ENCODE measurements at places on chromosomes 2 and 18.

- H3K4me1 ChIP-seq = no peaks in the 10 kb centered on the region
- H3K27ac ChIP-seq = no peak overlapping the region
- H3K36me3 ChIP-seq = no peaks in the 10 kb centered on the region
- H3K27me3 ChIP-seq = no peaks in the 10 kb centered on the region
- no peak overlapping the region for H3K4me3 ChIP-seq
These were observed 7.3 kb upstream of the LMAN2L start for GRCh38 chr2:96747061-96747617.

GRCh38 chr2:37767046-37767445, 95.6 kb upstream of the CDC42EP3 start:
- H3K36me3 ChIP-seq = peaks cover 3% of the 10 kb centered on the region
- no peak for DNase-seq
- H3K4me1 ChIP-seq = no peaks in the 10 kb centered on the region
- H3K27ac ChIP-seq = no peak overlapping the region

DNA sequence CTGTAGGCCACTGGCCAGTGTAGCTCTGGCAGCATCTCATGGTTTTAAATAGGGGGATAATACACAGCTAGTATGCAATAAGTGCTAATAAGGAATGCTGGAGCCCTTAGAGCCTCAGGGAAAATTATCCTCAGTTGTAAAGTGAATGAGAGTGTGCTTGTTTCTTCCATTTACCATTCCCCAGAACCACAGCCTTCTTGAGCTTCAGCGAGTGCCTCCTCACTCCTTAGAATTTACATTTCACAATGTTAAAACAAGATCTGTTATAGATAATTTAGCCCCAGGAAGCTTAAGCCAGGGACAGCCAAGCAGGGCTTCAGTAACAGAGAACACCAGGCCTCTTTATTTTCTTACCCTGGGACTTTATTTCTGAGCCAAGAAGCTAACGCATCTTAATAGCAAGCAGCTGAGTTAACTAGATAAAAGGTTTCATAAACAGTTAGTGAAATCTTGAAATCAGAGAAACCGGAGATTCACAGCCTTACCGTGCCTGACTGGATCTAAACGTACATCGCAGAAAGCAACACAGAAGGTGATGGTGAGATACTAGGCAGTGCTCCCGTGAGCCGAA, 535.2 kb downstream of the TDRD15 start:
- no peak overlapping the region for H3K27ac ChIP-seq
- H3K4me1 ChIP-seq = no peaks in the 10 kb centered on the region
- no peaks in the 10 kb centered on the region for H3K36me3 ChIP-seq
- H3K4me3 ChIP-seq = no peak overlapping the region

DNA sequence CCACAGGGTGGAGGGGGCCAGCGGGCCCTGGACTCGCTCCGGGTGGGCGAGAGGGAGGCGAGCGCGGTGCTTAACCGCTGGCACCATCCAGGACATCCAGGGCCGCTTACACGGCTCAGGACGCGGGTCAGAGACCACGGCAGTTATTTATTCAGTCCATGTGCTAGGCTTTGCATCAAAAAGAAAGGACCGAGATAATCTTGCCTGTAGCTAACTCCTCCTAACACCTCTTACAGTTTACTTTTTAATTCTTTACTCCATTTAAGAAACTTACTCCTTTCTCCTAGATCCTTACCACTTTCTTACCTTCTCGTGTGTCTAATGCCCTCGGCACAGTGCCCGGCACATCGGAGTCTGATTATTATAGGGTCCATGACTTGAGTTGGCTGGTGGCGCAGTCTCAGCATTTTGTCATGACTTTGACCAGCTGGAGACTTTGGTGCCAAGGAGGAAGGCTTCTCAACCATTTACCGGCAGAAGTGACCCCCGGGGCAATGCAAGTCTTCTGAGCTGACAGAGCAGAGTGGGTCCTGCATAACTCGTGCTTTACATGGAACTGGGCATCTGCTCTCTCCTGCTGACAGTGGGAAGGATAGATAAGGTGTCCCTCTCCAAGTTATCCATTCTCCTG, 503 bp downstream of the ANXA4 start:
- H3K36me3 ChIP-seq = peaks cover 9% of the 10 kb centered on the region
- H3K27ac ChIP-seq = peak overlapping the region; percentile 91
- peaks cover 38% of the 10 kb centered on the region for H3K4me1 ChIP-seq
- no peak for DNase-seq
- H3K4me3 ChIP-seq = peak overlapping the region; percentile 93
- H3K27me3 ChIP-seq = no peaks in the 10 kb centered on the region

DNA sequence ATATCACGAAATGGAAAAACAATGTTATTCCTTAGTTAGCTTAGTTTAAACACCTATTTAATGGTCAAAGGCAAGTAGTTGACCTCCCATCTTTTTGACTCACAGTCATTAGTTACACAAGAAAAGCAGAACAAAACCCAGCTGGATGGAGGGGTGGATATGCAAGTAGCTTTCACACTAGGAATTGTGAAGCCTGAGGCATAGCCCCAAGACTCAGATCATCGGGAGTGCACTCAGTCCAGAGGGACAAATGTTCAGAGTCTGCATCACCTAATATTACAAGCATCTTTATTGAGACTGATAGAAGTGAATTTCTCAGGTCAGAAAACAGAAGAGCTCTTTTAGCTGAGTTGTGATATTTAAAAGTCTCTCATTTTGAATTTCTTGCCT, 15.5 kb upstream of the CPS1 start:
- DNase-seq = no peak
- H3K27ac ChIP-seq = no peak overlapping the region
- H3K36me3 ChIP-seq = no peaks in the 10 kb centered on the region
- H3K4me1 ChIP-seq = no peaks in the 10 kb centered on the region
- no peak overlapping the region for H3K4me3 ChIP-seq
- H3K27me3 ChIP-seq = peaks cover 29% of the 10 kb centered on the region

DNA sequence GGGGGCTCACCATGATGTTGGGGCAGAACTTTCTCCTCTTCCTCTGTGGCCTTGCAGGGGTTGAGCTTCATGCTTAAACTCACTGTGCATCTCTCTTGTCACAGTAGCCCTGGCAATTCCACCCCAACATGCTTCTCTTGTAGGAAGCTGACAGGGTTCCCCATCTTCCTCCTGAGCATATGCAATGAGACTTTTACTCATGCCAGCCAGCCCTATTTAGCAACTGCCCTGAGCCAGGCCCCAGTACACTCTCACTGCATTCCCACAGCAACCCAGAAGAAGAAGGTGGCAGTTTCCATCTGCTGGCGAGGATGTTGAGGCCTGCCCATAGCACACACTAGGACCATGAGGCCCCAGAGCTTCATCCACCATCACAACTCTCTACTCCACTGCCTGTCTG, 72.2 kb upstream of the TEX51 start:
- H3K4me3 ChIP-seq = no peak overlapping the region
- DNase-seq = no peak
- H3K27me3 ChIP-seq = peaks cover 48% of the 10 kb centered on the region
- H3K36me3 ChIP-seq = no peaks in the 10 kb centered on the region
- H3K4me1 ChIP-seq = no peaks in the 10 kb centered on the region

DNA sequence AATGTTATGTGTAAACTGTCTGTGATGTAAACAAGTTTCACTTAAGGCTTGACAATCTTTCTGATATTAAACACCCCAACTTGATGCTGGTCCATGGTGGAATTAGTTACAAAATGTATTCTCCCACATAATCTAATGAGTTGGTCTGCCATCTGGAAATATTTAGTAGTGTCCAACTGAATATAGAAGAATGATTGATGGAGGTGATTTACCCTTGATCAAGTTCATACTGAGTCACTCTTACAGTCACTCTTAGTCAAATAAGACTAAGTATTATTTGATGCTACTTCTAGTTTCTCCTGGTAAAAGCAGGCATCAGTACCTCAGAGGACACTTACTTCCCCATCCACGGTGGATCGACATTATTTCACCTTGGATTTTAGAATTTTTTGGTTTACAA, 198.1 kb downstream of the SATB2 start:
- H3K4me3 ChIP-seq = no peak overlapping the region
- H3K27me3 ChIP-seq = no peaks in the 10 kb centered on the region
- no peak overlapping the region for H3K27ac ChIP-seq
- no peak for DNase-seq

GRCh38 chr2:240556553-240557100, 1.2 kb downstream of the ANKMY1 start:
- peak; percentile 64 for DNase-seq
- peaks cover 22% of the 10 kb centered on the region for H3K36me3 ChIP-seq
- no peaks in the 10 kb centered on the region for H3K27me3 ChIP-seq
- H3K4me3 ChIP-seq = peak overlapping the region; percentile 33
- H3K4me1 ChIP-seq = peaks cover 37% of the 10 kb centered on the region
- peak overlapping the region; percentile 71 for H3K27ac ChIP-seq

DNA sequence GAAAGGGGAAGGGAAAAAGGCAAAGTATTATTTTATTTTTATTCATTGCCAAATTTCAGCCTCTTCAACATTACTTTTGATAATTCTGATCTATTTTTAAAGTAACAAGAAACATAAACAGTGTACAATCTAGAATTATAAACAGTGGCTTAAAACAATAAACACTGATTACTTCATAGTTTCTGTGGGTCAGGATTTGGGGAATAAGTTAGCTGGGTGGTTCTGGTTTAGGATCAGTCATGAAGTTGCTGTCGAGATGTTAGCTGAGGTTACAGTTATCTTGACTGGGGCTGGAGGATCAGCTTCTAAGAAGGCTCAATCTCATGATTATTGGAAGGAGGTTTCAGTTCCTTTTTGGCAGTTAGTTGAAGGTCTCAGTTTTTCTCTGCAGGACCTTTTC, 109.2 kb downstream of the SCN2A start:
- H3K27ac ChIP-seq = no peak overlapping the region
- H3K36me3 ChIP-seq = no peaks in the 10 kb centered on the region
- no peak for DNase-seq
- peaks cover 11% of the 10 kb centered on the region for H3K27me3 ChIP-seq
- H3K4me3 ChIP-seq = no peak overlapping the region

DNA sequence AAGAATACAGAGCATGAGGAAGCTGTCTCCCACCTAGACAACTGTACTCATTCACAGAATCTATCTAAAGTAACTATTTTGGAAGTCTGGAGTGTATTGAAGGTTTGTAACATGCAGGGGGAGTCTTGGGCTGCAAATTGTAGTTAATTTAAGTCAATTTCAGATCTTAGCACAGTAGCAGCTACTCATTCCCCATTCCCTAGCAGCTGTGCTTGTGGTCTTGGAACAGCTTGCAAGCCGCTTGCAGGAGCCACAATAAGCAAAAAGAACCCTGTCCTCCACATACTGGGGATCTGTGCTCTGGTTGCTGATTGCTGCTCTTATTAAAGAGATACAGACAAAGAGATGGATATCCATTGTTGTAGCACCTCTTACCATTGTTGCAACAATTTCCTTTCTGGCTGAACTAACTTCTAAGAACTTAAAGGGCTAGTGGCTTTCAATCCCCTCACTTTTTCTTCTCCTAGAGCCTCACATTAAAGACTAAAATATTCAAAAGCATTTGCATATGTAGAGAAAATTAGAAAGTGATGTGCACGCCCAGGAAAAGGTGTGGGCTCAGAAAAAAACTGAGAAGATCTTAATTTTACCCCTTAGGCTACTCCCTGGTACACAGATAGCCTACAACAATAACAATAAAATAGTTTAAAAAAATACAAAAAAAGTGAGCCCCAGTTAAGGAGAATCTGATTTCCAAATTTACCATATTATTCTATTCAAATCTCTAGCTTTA, 1775.1 kb upstream of the PIK3C3 start:
- H3K4me3 ChIP-seq = no peak overlapping the region
- no peak overlapping the region for H3K27ac ChIP-seq
- no peaks in the 10 kb centered on the region for H3K27me3 ChIP-seq
- H3K4me1 ChIP-seq = no peaks in the 10 kb centered on the region
- DNase-seq = no peak

DNA sequence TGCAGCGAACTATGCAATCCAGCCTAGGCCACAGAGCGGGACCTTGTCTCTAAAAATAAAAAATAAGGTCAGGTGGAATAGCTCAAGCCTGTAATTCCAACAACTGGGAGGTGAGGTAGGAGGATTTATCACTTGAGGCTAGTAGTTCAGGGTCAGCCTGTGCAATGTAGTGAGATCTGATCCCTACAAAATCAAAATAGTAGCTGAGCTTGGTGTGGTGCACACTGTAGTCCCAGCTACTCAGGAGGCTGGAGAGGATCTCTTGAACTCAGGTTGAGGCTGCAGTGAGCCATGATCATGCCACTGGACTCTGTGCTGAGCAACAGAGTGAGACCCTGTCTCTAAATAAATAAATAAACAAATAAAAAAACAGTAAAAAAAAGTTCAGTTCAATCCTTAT, 5.7 kb downstream of the MBD5 start:
- H3K27ac ChIP-seq = no peak overlapping the region
- peaks cover 27% of the 10 kb centered on the region for H3K4me1 ChIP-seq
- no peaks in the 10 kb centered on the region for H3K36me3 ChIP-seq
- H3K4me3 ChIP-seq = no peak overlapping the region
- no peaks in the 10 kb centered on the region for H3K27me3 ChIP-seq
- no peak for DNase-seq

GRCh38 chr2:129008055-129008880, 689.6 kb upstream of the HS6ST1 start:
- no peak for DNase-seq
- no peaks in the 10 kb centered on the region for H3K27me3 ChIP-seq
- no peaks in the 10 kb centered on the region for H3K4me1 ChIP-seq
- no peak overlapping the region for H3K4me3 ChIP-seq

DNA sequence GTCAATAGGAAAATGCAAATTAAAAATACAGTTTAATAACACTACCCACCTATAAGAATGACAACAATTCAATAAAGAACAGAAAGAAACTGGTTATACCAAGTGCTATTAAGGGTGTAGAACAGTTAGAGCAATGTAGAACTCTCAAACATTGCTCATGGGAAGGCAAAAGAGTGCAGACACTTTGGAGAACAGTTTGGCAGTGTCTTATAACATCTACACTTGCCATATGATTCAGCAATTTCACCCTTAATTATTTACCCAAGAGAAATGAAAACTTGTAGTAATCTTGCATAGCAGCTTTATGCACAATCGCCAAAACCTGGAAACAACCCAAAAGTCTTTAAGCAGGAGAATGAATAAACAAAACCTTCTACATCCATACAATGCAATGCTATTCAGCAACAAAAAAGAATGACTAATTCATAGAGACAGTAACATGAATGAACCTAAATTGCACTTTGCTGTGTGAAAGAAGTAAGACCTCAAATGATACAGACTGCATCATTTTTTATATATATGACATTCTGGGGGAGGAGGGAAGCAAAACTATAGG, 455.2 kb downstream of the THSD7B start:
- H3K27ac ChIP-seq = no peak overlapping the region
- DNase-seq = no peak
- H3K4me1 ChIP-seq = no peaks in the 10 kb centered on the region
- no peaks in the 10 kb centered on the region for H3K27me3 ChIP-seq

- no peak for DNase-seq
- H3K4me3 ChIP-seq = no peak overlapping the region
- no peak overlapping the region for H3K27ac ChIP-seq
- H3K27me3 ChIP-seq = peaks cover 73% of the 10 kb centered on the region
- no peaks in the 10 kb centered on the region for H3K36me3 ChIP-seq
- no peaks in the 10 kb centered on the region for H3K4me1 ChIP-seq
These were observed 206.2 kb downstream of the RTP5 start for GRCh38 chr2:242075696-242076095.

DNA sequence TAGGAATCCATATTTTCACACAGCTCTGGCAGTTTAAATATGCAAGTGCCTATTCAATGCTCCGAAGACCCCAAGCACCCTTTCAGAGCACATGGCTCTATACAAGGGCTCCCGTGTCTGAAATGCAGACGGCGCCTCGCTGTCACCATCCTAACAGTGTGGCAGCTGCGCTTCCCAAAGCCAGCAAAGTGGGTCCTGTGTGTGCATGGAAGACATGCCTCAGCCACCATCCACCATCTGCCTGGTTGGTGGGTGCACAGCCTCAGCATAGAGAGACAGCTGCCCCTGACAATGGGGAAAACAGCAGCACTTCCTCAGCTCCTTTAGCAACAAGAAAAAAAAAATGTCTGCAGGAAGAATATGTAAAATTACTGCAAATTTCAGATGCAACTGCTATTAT, 218.1 kb downstream of the SP3 start:
- H3K4me3 ChIP-seq = no peak overlapping the region
- H3K27ac ChIP-seq = no peak overlapping the region
- DNase-seq = no peak
- no peaks in the 10 kb centered on the region for H3K4me1 ChIP-seq
- H3K36me3 ChIP-seq = peaks cover 2% of the 10 kb centered on the region
